Temporal lobe (tissue), 4 donors: ENCODE measurements at places on chromosomes 13 and 19. TPM values are rescaled to one million over a fixed set of nuclear protein-coding genes. Genes with fewer than 3 reads are reported as not detected.

Gene PRSS57
- total RNA-seq = not detected

Gene ZNF534
- total RNA-seq = 2.7 TPM

Gene CEACAM8
- 0.25 TPM for total RNA-seq

Gene LIG4
- total RNA-seq = 13.8 TPM

Gene CHAF1A
- total RNA-seq = 5.4 TPM

Gene TIMM29
- total RNA-seq = 23.8 TPM

Gene RUBCNL
- 2.7 TPM for total RNA-seq

Gene RDH8
- not detected for total RNA-seq

Gene ZNF432
- total RNA-seq = 13.3 TPM

Gene OSCAR
- not detected for total RNA-seq

Gene SPTBN4
- 25.6 TPM for total RNA-seq

Gene ICAM5
- total RNA-seq = 5.4 TPM

Gene IFNL1
- not detected for total RNA-seq

Gene PROZ
- total RNA-seq = not detected

Gene APOC4
- not detected for total RNA-seq

Gene MYO1F
- total RNA-seq = 2.5 TPM

Gene DZIP1
- 47.2 TPM for total RNA-seq

Gene ZNF536
- total RNA-seq = 18.2 TPM

Gene ERICH6B
- total RNA-seq = 0.25 TPM

Gene PCDH9
- 59.0 TPM for total RNA-seq

Gene CCL25
- total RNA-seq = 0.25 TPM

Gene SIGLECL1
- total RNA-seq = not detected

Gene IRGC
- not detected for total RNA-seq

Gene NKPD1
- total RNA-seq = 0.49 TPM

Gene ZNF446
- total RNA-seq = 9.6 TPM

Gene MATK
- total RNA-seq = 16.0 TPM

Gene SRRM5
- not detected for total RNA-seq

Gene TMC4
- total RNA-seq = 0.49 TPM

Gene UPK1A
- not detected for total RNA-seq

Gene FCGBP
- total RNA-seq = 2.5 TPM

Gene GJB2
- 4.4 TPM for total RNA-seq

Gene CAPN12
- total RNA-seq = 0.25 TPM

Gene CLC
- total RNA-seq = not detected

Gene PRR12
- 7.9 TPM for total RNA-seq

Gene THOP1
- total RNA-seq = 31.5 TPM

Gene KLHL1
- 69.3 TPM for total RNA-seq

Gene ZNF567
- total RNA-seq = 11.6 TPM

Gene ZNF100
- total RNA-seq = 13.8 TPM

Gene SYT3
- total RNA-seq = 22.9 TPM

Gene SIX5
- total RNA-seq = 0.98 TPM
